GM03348 (cell line): ENCODE measurements at places on chromosomes 1 and 21.

GRCh38 chr1:209635850-209636249 is 16.4 kb downstream of the LAMB3 start:
- no peak for DNase-seq

DNA sequence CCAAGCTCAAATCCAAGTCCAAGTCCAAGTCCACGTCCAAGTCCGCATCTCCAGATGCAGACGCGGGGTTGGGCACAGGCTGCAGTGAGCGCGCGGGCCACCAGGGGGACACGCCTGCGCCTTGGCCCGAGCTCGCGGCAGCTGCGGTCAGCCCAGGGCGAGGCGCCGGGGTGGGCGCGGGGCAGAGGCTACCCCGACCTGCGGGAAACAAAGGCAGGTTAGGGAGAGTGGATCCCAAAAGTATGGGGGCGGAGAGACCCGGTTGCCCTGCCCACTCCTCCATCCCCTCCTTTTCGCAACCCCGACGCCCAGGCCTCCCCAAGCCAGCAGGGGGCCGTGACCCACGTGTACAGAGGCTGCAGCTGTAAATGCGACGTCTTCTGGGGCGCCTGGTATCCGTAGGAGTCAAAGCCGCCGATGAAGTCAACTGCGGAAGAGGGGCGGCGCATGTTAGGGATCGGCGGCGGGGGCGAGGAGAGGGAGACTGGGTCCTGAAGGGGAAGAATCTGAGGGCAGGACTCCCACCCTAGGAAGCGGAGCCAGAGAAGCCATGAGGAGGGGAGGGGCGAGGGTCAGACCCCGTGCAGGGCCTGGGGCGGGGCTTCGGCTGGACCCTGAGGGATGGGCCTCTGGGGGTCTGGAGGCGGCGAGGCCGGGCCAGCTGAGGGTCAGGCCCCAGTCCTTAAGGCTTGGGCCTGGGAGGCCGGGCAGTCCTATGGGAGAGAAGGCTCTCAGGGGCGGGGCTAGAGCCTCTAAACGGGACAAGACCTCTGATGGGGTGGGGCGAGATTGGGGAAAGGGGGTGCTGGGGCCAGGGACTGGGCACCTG is 58.0 kb downstream of the NKAIN1 start:
- peak; percentile 75 for DNase-seq

DNA sequence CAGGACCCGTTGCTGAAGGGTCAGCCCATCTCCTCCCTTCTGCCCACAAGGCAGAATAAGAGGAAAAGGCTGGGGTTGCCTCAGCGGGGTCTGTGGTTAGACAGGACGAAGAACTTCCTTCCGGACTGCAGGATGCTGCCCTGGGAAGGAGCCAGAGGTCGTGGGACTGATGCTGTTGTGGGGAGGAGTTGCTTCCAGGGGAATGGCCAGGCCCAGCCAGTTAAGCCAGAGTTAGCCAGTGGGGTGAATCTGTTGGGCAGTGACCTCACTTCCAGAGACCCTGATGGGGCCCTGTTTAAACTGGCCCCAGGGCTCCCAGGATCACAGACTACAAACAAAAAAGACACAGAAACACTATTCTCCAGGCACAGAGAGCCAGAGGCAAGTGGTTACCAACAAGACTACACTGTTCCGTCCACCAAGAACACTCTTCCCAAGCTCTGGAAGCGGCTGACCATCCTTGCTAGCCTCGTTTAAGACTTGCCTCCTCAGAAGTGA is 13.0 kb downstream of the FAM229A start:
- DNase-seq, result no peak

GRCh38 chr1:60963167-60963940 is 119.0 kb upstream of the NFIA start:
- DNase-seq, result no peak

GRCh38 chr1:55216096-55216495 is 932 bp upstream of the USP24 start:
- DNase-seq, result no peak

GRCh38 chr1:88302843-88303486 is 381.1 kb upstream of the PKN2 start:
- DNase-seq, result peak; percentile 54

DNA sequence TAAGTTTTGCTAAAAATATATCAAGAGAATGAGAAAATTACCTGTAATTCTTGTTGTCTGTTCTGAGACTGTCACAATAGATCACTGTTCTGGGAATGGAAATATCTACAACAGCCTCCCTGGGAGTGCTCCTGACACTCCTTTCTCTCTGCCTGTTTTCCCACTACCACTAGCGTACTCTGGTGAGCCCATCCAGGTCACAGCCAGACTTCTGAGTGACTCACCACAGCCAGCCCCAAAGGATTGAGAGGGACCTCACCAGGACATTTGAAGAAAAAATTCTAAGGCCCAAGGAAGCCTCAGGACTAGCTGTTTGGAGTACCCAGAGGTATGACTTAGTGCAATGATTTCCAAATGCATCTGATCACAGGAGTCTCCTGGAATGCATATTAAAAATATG is 39.0 kb upstream of the TADA1 start:
- DNase-seq, result no peak

GRCh38 chr1:7404046-7404742 is 366.9 kb upstream of the VAMP3 start:
- no peak for DNase-seq

DNA sequence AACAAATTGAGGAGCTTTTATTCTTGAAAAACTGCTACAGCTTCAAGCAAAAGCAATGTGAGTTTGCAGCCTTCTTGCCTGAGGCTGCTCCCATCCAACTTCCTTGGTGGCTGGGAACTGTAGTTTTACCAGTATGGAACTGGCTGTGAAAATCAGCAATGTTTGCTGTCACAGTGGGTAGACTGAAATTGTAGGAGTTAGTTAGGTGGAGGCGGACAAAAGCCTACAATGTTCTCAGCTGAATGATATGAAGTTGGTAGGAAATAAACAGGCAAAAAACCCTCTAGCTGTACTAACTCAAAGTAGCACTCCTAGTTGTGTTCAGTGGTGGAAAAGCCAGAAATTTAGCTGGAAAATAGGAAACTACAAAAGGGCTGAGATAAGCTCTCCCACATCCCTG is 18.5 kb downstream of the HAX1 start:
- no peak for DNase-seq

DNA sequence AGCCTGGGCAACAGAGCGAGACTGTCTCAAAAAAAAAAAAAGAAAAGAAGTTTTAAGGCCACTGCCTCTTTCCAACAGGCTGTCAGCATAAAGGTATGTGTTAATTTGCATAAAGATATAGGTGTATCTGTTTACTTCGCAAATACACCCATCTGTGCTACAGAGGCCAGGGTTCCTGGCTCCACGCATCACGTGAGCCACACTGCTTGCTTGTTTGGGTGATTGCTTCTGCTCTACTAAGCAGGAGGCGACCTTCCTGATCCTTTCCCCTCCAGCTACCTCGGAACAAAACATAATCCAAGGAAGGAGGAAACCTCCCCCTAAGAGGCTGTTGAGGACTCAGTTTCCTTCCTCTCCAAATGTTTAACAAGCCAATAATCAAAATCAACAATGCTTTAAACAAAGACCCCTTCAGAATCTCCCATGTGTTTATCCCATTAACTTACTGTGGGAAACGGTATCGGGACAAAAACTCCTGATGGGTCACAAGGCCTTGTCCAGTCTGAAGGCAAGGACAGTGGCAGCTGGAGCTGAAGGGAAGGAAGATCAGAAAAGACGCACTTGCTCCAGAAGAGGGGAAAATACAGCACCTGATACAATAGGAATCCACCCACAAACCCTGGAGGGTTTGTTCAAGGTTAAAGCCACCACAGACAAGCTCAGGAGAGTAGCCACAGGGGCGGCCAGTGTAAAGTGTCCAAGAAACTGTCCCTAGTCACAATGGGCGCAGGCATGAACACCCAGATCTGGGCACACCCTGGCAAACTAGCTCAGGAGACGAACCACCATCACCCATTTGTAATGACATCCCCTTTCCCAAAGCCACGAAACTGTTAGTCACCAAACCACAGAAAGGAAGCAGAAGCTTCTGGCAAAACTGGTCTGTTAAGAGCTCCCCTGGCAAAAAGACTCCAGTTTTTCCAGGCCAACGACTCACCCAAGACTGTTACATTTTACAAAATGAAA is 17.2 kb downstream of the CTNNBIP1 start:
- peak; percentile 77 for DNase-seq

DNA sequence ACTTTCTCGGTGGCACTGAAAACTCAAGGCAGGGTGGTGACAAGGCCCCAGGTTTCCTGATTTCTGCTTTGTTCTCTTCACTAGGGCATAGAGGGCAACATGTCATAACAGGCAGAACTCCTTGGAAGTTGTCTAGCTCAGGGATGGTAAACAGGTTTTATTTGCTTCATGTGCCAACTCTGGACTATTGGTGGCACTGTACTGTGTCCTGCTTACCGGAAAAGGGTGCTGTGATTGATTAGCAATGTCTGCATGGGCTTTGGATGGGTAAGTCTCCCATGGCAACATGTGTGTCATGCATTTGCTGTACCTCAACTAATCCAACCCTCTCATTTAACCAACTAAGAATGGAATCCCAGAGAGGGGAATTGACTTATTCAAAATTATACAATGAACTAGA is 70.7 kb upstream of the USP24 start:
- no peak for DNase-seq

GRCh38 chr1:150622303-150622975 is 7.0 kb downstream of the ENSA start:
- no peak for DNase-seq

GRCh38 chr1:198656500-198656932 is 17.7 kb downstream of the PTPRC start:
- no peak for DNase-seq

DNA sequence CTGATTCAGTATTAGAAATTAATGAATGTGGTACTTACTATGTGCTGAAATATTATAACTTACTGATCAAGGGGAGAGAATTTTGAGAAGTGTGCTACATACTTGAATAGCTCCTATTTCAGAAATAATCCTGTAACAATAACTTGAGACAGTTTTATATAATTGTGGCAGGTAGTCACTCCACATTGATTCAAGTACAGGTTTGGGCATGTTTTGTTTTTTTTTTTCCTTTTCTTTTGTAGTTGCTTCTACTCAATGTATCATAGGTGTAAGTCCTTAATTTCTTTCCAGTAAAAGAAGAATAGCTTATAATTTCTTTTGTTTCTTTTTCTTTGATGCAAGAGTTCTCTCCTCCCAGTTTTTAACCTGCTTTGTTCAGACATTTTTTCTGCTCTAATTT is 86.1 kb upstream of the ADGRL2 start:
- no peak for DNase-seq

GRCh38 chr1:243667591-243667990 is 182.5 kb downstream of the AKT3 start:
- no peak for DNase-seq

GRCh38 chr1:11134898-11135266 is 35.2 kb upstream of the EXOSC10 start:
- DNase-seq, result no peak

- peak; percentile 98 for DNase-seq
Measured at GRCh38 chr1:153566414-153567371, 1.0 kb upstream of the S100A2 start.

DNA sequence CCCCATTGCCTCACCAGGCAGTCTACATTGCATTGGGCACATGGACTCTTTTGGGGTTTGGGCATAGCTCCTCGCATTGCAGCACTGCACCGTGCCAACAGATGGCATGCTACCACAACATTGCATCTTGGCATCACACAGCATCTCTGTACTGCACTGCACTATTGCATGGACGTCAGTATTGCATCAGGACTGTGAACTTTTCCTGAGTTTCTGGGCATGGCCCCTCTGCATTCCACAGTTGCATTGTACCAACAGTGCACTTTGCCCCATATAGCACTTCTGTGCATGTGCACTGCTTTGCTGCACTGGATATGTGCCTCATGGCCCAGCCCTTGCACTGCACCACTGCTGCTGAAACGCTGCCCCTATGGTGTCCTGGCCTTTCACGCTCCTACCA is 9.6 kb downstream of the PTPRU start:
- peak; percentile 49 for DNase-seq

DNA sequence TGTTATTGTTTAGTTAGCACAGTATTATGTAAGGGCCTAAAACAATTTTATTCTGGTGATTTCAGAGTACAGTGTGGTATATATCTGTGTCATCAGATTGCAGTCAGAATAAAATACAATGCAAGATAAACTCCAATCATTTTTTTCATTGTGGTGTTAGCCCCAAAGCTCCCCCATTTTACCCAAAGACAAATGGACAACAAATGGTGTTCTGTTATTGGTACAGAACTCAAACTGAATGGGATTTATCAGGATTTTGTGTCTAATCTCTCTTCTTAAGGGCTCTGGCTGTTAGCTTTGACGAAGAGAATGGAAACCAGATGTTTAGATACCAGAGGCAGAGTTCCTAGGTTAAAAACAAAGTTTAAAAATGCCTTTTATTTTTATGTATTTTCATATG is 163.1 kb upstream of the USP25 start:
- DNase-seq, result no peak

- peak; percentile 73 for DNase-seq
Measured at GRCh38 chr1:97943354-97943753, 22.5 kb upstream of the DPYD start.

DNA sequence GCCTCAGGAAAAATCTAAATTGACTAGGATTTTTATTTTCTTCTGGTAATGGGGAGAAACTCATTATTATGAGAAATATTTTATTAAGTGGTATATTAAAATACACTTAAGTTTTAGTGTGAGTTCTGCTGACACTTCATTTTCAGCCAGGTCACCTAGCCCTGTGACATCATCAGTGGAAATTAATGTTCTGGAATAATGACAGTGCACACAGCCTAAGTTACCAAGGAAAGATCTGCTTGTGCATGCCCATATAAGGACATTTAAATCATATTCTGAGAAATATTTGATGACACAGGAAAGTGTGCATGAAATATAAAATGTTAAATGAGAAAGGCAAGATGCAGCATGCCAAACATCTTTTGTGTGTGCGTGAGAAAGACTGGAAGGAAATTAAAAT is 102.0 kb downstream of the KIF14 start:
- no peak for DNase-seq

DNA sequence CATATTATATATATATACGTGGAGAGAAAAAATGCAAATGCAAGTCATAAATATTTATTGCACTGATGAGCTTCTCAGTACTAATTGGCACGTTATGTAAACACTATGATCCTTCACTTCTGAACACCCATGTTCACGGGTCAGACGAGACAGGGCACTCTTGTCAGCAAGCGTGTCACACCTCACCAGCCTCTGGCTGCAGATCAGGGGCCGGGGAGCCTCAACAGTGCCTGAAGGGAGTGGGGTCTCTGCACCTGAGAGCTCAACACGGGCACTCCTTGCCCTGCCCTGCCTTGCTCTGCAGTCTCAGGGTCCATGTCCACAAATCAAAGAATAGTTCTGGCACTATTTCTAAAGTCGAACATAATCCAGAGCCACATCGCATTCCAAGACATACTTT is 409 bp upstream of the HIVEP3 start:
- no peak for DNase-seq

GRCh38 chr21:30340714-30341573 is 3.5 kb upstream of the KRTAP27-1 start:
- DNase-seq, result peak; percentile 43

GRCh38 chr1:9652379-9653209 is 1.1 kb downstream of the PIK3CD start:
- peak; percentile 63 for DNase-seq
